HCT116 (cell line): ENCODE measurements at places on chromosomes 6 and 20. TPM values are rescaled to one million over a fixed set of nuclear protein-coding genes. Genes with fewer than 3 reads are reported as not detected.

DNA sequence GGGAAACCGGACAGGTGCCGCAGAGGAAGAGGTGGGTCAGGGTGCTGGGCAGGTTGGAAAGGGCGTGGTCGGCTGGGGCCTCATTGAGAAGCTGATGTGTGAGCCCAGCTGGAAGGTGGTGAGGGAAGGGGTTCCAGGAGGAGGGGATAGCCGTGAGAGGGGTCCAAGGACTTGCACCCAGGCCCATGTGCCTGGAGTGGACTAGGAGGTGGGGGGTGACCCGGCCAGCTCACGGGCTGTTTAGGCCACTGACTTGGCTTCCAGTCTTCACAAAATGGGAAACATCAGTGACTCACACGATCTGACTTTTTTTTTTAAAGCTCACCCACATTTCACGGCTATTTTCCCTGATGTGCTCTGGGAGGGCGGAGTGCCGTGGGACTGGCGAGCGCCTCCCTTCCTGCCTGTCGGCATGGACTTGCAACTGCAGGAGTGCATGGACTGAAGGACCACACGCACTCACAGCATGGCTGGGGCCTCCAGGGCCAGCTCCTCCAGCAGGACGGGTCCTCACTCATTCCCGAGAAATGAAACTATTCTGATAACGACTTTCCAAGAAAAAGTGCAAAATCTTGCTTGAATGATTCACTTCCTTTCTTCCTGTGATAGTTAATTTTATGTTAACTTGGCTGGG, 13.5 kb upstream of the PDE10A start:
- no peak for DNase-seq

Gene FITM2
- total RNA-seq: 5.2 TPM

Gene KCNK16
- not detected for total RNA-seq

Gene SLC52A3
- 10.2 TPM for total RNA-seq

Gene HFE
- 9.8 TPM for total RNA-seq

- DNase-seq: no peak
Observed at GRCh38 chr6:53487080-53487479, 57.8 kb downstream of the GCLC start.
